ENCODE measurements at places on chromosomes 16 and 17. TPM values are rescaled to one million over a fixed set of nuclear protein-coding genes. Genes with fewer than 3 reads are reported as not detected.

DNA sequence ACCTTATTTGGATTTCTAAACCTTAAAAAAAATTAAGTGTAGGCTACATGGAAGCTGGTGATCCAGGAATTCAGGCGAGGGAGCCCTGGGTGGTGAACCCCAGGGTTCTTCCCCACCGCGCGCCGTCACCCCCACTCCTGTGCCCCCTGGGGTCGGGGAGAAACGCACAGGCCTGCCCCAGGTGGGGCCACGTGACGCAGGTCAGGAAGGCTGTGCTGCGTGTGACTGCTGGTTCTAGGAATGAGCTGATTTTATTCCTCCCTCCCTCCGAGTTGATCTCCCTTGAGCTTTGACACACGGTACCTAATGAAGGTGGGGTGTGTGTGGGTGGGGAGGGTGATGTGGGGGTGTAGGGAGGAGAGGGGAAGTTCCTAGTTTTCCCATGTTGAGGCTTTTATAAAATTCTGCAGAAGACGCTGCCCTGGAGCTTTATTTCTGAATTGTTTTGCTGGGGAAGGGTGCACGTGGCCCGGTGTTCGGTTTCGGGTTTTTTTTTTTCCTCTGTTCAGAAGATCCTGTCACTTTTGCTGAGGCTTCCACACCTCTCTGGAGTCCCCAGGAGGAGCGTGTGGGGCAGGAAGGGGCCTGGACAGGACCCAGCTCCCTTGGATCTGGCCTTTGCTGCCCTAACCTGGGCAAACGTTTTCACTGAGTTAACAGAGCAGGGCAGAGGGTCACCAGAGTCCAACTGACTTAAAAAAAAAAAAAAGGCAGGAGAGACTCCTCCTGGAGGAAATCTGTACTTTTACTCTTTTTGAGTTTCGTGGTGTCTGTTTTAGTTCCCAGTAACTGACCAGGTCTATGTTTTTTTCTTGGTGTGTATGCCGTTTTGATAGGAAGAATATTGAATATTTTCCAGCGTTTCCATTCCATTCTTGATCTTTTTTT lies 55.8 kb upstream of the GSE1 start:
- DNase-seq, result no peak

DNA sequence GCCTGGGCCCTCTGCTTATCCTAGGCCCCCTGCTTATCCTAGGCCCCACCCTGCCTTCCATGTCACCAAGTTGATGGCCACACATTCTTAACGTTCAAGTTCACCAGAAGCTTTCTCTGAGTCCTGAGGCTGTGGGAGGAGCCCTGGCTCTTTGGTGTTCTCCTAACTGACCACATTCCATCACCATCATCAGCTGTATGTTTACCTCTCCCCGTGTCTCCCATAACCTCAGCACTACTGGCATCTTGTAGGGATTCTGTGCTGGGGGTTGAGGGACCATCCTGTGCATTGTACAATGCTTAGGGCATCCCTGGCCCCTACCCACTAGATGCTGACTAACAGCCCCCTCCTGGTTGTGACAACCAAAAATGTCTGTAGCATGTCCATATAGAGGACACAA lies 99.3 kb downstream of the NDE1 start:
- DNase-seq, result no peak

GRCh38 chr17:49676276-49676868 lies 1.5 kb downstream of the SPOP start:
- peak; percentile 32 for DNase-seq

- DNase-seq, result no peak
Observed at GRCh38 chr17:19247473-19247872, 10.3 kb downstream of the EPN2 start.

DNA sequence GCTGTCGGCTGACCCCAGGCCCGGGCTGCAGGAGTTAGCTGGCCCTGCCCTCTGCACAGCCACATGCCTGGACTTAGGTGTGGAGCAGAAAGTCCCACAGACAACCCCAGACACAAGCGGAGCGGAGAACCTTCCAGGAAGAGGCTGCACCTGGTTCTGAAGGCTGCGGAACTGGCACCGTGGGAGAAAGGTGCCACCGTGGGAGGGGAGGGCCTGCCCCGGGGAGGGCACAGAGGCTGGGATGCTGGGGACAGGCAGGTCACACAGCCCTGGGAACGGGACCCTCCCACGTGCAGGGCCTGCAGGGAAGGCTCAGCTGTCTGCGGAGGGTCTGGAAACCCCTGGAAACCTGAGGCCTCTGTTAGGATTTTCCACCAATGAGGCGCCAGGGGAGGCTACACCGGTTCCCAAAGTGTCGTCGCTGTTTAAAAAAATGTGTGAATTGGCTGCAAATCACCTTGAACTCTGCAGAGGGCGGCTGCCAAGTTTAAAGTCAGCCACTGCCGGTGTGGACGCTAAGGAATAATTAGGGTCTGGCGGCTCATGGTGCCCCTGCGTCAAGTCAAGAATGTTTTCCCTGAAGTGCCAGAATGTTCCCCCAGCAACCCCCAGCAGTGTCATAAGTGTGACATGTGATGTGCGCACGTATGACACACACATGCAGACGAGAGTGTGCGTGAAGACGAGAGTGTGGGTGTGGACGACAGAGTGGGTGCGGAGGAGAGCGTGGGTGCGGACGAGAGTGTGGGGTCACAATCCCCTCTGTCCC lies 50.9 kb upstream of the PABPN1L start:
- DNase-seq, result no peak

DNA sequence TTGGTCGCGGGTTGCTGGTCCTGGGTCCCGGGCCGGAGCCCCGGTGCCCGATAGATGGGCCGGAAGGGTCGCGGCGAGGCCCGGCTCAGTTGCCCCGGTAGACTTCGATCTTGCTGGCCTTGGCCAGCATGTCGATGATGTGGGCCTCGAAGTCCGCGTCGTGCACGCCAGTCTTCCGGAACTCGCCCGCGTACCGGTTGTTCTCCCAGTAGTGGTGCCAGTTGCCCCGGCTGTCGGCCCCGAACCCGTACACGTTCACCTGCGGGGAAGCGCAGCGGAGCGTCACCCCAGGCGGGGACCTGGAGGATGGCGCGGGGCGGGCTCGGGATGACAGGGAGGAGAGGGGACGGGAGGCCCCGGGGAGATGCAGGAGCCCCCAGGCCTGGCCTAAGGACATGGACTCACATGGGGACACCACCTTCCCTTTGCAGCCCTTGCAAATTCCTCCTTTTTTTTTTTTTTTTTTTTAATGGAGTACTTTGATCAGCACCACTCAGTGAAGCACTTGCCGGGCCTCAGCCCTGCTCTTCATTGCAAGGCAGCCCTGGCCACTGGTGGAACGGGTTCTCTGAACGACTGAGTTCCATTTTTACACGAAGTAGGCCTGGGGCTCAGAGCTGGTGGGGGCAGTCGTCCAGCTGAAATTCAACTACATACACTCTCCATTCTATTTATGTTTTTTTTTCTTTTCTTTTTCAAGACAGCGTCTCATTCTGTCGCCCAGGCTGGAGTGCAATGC lies 35.1 kb downstream of the DDX19A start:
- no peak for DNase-seq

DNA sequence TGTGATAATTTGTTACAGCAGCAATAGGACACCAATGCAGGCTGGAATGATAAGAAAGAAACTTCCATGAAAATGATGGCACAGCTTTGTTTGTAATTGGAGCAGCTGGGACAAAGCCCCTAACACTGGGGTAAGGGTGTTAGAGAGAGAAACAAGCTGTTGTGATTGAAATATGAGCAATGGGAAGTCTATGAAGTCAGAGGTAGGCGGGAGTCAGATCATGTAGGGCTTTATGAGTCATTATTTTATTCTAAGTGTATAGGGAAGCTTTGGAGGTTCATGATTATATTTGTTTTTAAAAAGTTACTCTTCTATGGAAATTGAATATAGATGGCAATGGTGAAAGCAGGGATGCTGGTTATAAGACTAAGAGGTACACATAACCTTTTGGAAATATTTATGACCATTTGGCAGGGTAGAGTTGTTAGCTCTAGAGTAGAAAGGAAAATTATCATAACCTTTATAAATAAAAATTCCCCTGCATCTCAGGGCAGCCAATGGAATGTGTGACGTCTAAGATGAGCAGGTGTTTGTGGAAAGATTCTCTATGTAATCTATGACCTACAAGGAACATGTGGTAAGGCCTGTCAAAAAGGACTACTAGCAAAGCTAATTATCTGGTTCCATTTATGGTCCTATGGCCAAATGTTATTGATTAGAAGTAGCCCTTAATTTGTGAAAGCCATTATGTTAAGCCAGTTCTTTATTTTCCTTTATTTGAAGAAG lies 85.6 kb downstream of the KCNJ2 start:
- peak; percentile 91 for DNase-seq

GRCh38 chr16:54070789-54071343 lies 215.7 kb downstream of the IRX3 start:
- DNase-seq, result no peak

- no peak for DNase-seq
Observed at GRCh38 chr16:88491560-88492310, 38.7 kb downstream of the ZFPM1 start.

GRCh38 chr16:57020651-57021050 lies 31.3 kb downstream of the NLRC5 start:
- no peak for DNase-seq

GRCh38 chr16:13923703-13924298 lies 3.8 kb downstream of the ERCC4 start:
- peak; percentile 83 for DNase-seq

Gene GRIN2C
- total RNA-seq, result 0.50 TPM

Gene ATP6V0A1
- 35.7 TPM for total RNA-seq

Gene PLEKHH3
- 24.6 TPM for total RNA-seq

Gene ANKFY1
- 33.9 TPM for total RNA-seq

Gene PRSS36
- total RNA-seq, result 0.17 TPM

Gene TNK1
- 0.66 TPM for total RNA-seq

Measured in fibroblast of lung (primary cell).